Skeletal muscle cell (primary cell): ENCODE measurements at places on chromosomes 1 and 21.

DNA sequence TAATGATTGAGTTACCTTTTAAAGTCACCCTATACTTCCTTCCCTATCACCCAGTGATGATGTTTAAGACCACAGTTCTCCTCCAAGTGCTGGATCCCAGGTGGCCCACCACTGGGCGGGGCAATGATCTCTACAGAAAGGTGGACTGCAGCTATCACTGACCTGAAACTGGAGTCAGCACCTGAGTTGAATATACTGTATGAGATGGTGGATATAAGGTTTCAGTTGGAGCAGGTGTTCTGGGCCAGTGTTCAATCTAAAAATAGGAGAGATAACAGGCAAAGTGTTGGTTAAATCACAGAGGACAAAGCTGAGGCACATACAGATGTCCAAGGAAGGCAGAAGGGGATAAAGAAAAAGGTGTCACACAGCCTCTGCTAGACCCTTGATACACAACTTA lies 96.6 kb downstream of the SIPA1L2 start:
- DNase-seq, result no peak

DNA sequence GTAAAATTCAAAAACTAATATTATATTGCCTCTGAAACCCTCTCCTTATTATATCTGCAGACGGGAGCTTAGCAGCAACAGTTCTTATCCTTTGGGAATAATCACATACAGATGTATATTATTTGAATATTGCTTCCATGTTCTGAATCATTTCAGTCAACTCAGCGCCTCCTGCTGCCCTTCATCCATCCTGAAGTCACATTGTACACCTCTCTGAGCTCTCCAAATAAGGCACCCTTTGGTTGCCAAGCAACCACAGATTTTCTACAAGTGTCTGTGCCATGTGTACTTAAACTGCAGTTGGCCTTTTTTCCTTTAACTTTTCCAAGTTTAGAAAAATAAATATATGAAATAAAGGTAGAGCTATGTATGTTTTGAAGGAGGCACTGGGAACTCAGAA lies 384.3 kb downstream of the LRRIQ3 start:
- DNase-seq, result no peak

DNA sequence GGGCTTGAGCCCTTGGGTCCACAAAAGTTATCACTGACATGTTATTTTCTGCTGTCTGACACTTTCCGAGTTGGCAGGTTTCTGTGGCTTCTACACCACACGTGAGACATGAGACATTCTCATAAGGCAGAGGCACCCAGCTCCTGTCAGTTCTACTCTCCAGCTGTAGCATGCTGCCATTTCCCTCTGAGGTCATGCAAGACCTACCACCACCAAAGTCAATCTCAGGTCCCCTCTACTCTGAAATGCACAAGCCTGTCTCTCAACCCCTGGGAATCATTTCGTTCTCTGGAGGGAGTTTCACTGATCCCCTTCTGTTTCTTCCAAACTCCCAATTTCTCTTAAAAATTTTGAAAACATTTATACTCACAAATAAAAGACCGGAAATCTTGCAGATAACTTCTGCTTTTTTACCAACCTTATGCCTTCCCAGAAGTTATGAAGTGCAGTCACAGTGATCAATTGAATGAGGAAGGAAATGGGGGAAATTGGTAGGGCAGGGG lies 39.5 kb upstream of the CR2 start:
- no peak for DNase-seq

GRCh38 chr21:15236111-15236510 lies 171.3 kb upstream of the NRIP1 start:
- DNase-seq, result no peak

- no peak for DNase-seq
These were observed at the start of gene HCRTR1 for GRCh38 chr1:31617218-31617915. Gene HCRTR1, plus strand, starts transcription at chr1:31617689. Its CDS starts 1,504 bp downstream, at chr1:31619193.

DNA sequence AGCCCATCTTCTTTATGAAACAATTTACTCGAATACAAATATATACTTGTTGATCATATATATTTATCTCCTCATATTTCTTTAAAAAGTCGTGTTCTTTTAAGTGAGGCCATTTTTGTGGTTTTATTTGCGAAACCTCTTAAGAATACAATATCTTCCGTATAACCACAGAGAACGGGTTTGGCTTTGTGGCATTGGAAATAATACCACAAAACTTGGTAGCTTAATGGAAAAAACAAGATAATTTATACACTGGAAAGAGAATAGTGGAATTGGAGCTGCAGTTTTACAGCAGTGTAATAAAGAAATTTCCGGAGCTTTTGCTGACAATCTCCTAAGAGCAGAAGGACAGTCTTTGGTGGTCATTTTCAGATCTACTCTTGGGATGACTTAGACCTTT lies 29.4 kb downstream of the PTGFR start:
- no peak for DNase-seq

DNA sequence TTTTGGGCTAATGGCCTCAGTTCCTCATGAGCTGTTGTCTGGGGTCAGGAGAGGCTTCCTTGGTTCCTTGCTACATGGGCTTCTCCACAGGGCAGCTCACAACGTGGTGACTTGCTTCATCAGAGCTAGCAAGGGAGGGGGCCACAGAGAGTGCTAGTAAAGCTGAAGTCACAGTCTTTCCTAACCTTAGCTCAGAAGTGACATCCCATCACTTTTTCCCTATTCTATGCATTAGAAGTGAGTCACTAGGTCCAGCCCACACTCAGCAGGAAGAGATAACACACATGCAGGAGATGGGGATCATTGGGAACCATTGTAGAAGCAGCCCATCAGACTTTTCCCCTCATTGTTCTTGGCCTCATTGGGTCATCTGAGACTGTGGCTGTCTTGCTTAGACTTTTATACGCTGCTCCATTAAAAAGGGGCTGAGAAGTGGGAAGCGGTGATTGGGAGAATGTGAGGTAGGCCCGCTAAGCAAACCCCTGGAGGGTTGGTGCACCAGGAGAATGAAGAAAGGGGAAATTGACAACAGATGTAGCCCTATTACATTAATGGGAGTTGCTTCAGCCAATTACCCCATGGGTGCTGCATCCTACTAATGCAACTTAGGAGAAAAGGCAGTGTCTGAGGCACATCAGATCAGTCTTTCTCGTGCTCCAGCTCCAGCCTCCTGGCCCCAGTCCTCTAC lies 22.1 kb upstream of the IGSF21 start:
- DNase-seq, result no peak

GRCh38 chr1:38908821-38909220 lies 27.4 kb upstream of the GJA9 start:
- DNase-seq, result no peak

- DNase-seq, result no peak
These were observed 18.5 kb downstream of the SON start for GRCh38 chr21:33561373-33561772.

DNA sequence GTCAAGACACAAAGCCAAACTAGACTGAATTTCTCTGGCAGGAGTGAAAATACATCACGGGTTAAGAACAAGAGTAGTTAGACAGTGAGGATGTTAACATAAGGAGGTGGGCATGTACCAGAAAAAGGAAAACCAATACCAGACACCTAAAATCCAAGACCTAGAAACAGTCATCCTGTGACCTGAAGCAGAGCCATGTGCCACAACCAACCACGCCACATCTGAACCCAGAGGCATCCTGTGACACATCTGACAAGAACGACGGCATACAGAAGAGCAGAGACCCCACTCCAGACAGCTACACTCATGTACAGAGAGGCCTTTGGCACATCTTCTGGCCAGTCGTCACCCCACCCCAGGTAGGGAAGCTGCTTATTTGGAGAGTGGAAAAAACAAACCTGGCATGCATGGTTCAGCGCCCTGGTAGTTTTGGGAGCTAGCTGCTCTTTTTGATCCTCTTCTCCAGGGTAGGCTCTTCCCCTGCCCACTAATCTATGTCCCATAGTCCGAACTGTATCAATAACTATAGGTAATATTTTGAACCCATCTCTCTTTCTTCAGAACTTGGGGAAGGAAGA lies 72.1 kb downstream of the SLC45A1 start:
- DNase-seq, result no peak

DNA sequence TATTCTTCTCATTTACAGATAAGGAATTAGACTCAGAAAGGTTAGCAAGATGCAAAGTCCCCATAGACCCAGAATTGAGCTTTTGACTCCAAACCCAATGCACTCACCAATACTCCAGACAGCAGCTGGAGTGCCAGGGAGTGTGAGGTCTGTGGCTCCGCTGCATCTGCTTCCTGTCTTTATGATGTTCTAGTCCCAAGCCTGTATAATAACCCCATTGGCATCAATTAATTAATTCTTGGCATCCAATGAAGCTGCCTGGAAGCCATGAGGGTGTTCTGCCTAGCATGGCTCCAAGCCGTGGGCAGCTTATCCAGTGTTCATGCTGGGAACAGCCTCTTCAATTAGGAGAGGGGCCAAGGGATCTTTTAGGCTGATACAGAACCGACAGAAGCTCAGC lies 188.7 kb downstream of the GIPC2 start:
- no peak for DNase-seq

GRCh38 chr1:21495225-21495820 lies 13.9 kb upstream of the ALPL start:
- no peak for DNase-seq

DNA sequence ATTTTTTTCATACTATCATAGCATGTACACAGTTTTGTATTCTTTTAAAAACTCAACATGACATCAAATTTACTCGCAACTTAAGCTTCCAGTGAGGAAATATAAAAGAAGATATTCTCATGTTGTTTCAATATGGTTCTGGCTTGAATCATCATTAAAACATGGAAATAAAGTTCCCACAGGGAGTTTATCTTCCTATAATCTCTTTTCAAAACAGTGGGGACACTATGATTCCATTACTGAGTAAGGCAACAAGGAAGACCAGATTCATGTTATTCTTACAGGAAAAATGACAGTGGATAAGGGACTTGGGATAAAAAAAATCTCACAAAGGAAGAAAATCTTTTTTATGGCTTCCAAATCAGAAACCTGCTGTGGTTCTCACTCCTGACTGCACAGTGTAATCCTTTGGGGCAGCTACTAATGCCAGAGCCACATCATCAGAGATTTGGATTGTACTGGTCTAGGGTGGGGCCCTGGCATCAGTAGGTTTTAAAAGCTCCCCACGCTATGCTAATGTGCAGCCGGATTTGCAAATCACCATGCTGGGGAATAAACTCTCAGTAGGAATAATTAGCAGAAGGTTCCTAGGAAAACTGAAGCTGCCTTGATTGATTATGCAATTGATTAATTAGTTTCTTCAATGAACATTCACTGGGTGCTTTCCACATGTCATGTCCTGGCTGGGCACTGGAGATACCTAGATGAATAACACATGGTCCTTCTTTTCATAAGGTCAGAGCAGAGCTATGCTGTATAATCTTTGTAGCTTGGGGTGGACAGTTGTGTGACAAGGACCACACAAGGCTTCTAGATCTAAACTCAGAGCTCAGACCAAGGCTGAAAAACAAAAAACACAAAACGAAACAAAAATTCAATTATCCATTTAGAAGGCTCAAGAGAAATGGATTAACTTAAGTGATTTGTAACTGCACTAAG lies 71.1 kb upstream of the C8B start:
- no peak for DNase-seq

GRCh38 chr1:228347181-228347580 lies 59.5 kb downstream of the TRIM11 start:
- DNase-seq, result no peak

- no peak for DNase-seq
These were observed 72.8 kb downstream of the PBX1 start for GRCh38 chr1:164631751-164632150.

DNA sequence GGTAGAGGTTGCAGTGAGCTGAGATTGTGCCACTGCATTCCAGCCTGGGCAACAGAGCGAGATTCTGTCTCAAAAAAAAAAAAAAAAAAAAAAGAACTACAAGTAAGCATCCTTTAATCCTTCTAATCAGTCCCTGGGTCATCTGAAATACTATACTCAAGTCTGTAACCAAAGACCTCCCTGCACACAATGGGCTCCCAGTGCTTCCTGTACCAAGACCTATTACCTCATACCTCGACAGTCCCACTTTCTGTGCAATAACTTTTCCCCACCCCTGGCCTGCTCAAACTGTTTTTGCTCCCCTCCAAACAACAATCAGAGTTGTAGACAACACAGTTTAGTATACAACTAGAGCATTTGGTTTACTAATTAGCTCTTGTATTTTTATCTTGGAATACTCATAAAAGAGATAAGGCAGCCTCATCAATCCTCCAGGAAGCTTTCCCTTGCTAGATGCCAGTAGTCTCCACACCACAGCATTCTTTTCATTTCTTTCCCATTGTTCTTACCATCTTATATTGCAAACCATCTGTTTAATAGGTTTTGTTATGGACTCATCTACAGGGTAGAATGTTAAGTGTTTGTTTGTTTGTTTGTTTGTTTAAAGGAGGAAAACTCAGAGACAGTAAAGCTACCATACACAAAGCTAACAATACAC lies 19.2 kb upstream of the RLF start:
- no peak for DNase-seq

DNA sequence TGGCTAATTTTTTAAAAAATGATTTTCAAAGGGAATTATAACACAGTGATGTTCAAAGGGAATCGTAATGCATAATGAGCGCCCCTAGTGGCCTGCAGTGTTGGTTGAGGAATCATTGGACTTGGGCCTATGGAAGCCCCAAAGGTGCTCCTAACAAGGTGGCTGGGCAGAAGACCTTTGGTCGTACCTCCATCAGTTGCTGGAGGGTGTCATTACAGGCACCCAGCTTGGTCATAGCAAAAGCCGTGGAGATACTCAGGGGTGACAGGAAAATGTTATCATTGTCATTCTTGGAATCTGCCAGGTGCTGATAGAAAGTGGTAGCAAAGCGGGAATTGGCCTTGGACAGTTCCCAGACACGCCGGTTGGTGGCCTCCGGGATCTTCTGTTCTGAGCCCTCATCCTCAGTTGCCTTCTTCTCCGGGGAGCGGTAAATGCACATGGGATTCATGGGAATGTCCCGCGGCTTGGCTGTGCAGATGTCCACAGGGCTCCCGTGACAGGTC lies 2.7 kb downstream of the SERPINC1 start:
- no peak for DNase-seq

GRCh38 chr1:97482022-97482421 lies 438.8 kb downstream of the DPYD start:
- no peak for DNase-seq

DNA sequence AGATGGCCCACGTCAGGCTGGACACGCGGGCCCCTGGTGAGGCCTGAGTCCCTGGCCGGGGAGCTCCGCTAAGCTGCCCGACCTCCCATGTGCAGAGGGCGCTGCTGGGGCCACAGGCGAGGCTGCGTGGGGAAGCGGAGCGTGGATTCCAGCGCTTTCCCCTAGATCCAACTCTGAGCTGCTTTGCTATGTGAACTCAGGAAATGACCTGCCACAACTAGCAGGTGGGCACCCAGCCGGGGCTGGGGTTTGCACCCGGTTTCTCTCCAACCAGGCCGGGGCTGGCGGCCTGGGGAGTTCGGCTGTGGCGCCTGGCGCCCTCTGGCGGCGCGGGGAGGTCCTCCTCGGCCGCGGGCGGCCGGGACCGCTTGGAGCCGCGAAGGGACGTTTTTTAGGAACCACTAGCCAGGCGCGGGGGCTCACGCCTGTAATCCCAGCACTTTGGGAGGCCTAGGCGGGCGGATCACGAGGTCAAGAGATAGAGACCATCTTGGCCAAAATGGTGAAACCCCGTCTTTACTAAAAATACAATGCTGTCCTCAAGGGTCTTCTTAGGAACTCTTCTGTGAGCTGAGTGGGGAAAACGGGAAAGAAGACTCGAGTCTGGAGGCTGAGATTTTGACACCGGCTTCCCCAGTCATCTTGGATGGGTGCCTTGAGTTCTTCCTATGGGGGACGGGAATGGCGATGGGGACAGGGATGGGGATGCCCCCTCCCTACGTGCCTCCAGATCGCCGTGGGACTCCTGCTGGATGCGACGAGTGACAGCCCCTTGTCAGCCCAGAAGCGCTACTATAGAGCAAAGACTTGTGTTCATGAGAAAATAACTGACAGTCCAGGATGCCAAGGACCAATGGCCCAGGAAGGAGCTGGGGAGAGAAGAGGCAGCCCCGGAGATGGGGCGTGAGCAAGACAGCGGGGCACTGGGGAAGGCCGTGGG lies 12.6 kb downstream of the PYCR2 start:
- no peak for DNase-seq
